ENCODE measurements at places on chromosomes 4 and X. TPM values are rescaled to one million over a fixed set of nuclear protein-coding genes. Genes with fewer than 3 reads are reported as not detected.

The DDX53 gene
- total RNA-seq, result not detected

DNA sequence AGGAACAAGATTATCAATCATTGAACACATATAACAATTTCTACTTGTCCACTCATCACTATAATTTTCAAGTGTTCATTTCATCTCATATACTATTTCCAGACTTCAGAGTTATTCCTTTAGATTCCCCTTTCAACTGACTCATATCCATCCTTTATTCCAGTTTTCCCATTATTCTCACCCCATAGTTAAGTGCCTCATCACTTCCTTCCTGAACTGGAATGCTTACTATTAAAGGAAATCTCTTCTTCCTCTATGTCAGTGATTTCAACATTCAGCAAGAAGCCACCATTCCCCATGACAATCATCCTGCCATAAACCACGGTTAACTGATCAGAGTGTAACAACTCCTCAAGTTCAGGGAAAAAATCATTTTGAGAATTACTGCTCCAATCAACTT, 198.9 kb downstream of the FBXO8 start:
- no peak for DNase-seq

DNA sequence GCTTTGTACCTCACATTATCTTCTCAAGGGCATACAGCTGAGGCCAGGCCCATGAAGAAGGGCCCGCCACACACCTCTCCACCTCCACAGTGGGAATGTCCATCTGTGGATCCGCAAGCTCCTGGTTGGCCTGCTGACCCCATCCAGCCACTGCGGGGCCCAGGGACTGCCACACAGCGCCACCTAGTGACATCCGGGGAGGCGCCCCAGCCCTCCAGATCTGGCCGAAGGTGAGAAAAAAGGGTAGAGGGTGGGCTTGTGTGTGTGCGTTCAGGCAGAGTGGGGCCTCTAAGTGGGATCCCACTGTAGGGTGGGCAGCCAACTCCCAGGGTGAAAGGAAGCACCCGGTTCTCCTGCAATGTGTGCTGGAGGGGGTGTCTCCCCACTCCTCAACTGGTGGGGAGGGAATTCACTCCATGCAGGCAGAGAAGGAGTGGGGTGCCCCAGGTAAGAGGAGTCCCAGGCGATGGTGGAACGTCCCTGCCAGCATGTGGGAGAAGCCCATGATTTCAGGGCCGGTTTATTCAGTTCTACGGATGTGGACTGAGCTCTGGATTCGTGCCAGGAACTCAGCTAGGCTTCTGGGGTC, 117.3 kb downstream of the ENPP6 start:
- no peak for DNase-seq

The EFHC2 gene
- not detected for total RNA-seq

- DNase-seq, result no peak
These were observed 17.3 kb upstream of the NDUFC1 start for GRCh38 chr4:139319571-139319970.

The EMCN gene
- 0.22 TPM for total RNA-seq
